ENCODE measurements at places on chromosomes 11 and 22.

GRCh38 chr11:7202412-7202811 is 49.3 kb upstream of the SYT9 start:
- DNase-seq = no peak

DNA sequence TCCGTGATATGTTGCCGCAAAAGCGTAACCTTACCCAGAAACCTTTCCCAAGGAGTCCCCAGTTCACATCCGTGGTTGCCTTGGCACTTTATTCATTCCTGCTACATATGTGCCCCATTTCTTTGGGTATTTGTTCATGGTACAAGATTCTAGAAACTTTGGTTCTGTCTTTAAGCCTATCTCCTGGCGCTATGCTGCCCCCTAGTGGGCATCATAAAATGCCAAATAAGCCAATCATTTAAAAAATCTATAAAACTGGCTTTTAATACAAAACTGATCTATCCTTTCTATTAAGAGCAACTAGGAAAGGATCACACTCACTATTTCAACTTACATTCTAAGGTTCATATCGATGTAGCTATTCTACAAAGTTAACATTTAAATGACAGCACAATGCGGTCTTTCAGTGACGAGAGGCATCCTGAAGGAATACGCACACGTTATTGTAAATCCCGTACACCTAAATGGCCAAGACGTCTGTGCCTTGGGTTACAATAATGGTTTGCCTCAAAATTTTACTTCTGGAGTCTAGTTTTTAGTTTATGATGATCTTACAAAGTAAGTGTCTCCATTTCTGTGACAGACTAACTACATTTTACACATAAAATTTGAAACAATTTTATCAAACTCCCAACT is 16.2 kb downstream of the PIWIL3 start:
- peak; percentile 46 for DNase-seq

GRCh38 chr11:87326594-87326993 is 288.9 kb downstream of the TMEM135 start:
- no peak for DNase-seq

DNA sequence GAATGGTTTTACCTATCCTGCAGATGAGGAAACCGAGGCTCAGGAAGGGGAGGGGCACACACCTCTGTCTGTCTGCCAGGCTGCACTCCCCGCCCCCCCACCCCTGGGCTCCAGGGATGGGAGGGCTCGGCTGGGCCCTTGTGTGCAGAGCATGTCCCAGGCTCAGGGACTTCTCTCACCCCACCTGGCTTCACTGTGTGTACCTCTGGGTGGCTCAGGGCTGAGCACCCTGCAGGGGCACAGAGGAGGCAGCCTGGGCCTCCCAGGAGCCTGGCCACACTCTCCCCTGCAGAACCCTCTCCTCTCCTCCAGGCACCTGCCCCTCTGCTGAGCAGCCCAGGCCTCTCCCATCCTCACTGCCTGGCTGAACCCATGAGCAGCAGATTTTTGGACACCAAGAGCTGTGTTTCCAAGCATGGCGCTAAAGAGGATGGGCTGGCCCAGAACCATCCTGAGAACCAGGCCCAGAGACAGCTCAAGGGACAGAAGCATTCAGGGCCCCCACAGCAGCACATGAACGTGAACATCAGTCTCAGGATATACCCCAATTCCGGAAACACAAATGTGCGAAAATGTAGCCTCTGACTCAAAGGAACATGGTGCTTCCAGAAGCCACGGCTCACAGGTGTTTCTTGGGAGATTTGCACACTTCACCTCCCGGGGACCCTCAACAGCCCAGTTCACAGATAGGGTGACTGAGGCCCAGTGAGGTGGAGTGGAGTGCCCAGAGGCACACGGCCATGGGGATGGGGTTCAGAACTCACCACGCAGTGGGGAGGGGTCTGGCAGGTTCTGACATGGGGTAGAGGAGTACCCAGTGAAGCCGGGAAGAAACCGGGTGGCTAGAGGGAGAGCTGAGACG is 10.5 kb downstream of the EMID1 start:
- no peak for DNase-seq

DNA sequence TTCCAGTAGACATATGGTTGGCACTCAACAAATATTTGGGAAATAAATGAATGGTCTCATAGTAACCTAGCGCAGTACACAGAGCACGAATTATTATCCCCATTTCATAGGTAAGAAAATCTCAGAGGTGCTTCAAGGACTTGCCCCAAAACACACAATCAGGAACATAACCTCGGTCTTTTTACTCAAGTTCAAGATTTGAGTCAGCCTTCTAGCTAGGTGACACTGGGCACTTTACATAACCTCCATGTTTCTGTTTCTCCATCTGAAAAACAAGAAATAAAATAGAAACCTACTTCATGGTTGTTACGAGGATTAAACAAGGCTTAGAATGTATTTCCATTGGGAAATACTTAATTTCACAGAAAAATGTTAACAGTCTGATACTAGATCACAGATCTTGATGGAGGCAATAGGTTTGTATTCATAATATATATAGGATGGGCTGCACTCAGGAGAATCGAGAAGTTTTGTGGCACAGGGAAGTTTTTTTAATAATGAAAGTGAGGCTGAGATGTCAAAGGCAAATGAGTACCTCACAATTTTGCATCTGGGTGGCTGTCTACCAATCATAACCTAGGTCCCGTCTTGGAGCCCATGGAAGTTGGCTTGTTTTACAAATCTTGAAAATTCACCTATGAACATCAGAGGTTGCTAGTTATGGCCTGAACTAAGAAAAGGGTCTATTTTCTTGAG is 147.4 kb upstream of the ZC3H12C start:
- no peak for DNase-seq

DNA sequence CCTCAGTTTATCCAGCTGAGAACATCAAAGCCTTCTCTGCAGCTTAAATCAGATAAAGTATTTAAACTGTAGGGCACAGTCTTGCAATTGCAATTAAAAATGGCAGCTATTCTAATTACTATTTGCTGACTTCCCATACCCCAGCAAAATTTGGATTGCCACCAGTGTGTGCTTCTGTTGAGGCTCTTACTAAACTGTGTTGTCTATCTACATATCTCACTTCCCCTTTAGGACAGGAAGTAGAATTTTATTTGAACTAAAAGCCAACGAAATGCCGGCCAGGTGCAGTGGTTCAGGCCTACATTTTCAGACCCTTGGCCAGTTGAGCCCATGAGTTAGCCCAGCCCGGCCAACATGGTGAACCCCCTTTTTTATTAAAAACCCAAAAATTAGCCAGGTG is 7.1 kb downstream of the SAA4 start:
- no peak for DNase-seq

DNA sequence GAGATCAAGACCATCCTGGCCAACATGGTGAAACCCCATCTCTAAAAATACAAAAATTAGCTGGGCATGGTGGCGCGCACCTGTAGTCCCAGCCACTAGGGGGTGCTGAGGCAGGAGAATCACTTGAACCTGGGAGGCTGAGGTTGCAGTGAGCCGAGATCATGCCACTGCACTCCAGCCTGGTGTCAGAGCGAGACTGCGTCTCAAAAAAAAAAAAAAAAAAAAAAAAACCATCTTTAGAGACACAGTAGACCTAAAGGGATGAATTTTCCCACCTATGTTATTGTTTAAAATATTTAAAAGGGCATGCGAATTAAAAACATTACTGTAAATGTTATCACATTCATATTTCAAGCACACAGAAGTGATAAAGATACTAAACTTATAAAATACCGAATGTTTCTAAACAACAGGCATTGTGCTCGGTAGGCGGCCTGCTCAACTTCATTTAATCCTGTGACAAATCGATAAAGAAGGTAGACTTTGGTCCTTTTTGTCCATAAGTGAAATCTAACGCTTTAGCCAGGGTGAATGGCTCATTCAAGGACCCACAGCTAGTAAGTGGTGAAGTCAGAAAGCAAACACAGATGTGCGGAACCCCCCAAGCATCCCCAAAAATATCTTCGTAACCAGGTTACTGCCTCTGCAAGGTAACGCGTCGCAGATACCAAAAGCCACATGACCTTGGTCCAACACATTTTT is 16.1 kb downstream of the NCAPD3 start:
- DNase-seq = peak; percentile 38

GRCh38 chr11:6608726-6609501 is 3.1 kb downstream of the TAF10 start:
- DNase-seq = no peak

DNA sequence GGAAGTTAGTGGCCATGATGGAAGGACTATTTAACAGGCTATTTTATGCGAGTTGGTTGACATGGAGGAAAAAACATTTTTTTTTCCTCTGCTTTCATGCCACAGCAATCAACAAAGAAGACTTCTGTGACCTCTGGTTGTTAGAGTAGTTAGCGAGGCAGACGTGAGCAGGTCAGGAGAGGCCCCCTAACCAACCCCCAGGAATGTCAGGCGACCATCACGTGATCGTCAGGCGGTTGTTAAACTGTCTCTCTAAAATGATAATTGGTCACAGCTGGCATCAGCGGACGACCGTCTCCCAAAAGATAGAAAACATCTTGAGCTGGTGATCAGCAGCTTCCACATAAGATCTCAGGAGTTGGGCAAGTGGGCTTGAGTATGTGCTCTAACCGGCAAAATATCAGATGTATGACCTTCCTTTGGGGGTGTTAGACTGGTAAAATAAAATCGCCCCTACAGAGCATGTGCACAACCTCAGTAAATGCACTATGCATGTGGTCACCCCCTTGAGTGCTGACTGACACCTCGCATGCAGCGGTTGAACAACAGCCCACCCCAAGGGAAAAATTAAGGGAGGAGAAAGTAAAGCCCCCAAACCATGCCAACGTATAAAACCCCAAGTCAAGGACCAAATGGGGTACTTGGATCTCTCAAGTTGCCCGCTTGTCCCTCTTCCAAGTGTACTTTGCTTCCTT is 20.9 kb upstream of the NARS2 start:
- DNase-seq = no peak

All from right cardiac atrium (tissue), 5 donors.